ENCODE measurements at places on chromosomes 13 and 19.
A peak's percentile ranks its signal among the peaks of the same experiment; 100 is the strongest.

DNA sequence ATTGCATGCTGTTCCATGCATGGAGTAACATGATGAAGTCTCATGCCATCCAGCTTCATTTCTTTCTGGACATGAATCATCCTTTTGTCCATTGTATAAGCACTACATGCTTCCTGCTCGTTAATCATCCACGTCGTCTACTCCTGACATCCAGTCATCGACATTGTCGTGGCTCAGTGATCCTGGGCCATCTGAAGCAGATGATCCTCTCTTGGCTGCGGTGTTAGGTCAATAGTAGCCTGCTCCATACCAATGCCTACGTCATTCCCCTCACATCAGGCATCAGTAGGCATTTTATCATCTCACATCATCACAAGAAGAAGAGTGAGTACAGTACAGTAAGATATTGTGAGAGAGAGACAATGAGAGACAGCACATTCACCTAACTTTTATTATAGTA lies 7.9 kb upstream of the MYO16 start:
- DNase-seq = peak; percentile 80

DNA sequence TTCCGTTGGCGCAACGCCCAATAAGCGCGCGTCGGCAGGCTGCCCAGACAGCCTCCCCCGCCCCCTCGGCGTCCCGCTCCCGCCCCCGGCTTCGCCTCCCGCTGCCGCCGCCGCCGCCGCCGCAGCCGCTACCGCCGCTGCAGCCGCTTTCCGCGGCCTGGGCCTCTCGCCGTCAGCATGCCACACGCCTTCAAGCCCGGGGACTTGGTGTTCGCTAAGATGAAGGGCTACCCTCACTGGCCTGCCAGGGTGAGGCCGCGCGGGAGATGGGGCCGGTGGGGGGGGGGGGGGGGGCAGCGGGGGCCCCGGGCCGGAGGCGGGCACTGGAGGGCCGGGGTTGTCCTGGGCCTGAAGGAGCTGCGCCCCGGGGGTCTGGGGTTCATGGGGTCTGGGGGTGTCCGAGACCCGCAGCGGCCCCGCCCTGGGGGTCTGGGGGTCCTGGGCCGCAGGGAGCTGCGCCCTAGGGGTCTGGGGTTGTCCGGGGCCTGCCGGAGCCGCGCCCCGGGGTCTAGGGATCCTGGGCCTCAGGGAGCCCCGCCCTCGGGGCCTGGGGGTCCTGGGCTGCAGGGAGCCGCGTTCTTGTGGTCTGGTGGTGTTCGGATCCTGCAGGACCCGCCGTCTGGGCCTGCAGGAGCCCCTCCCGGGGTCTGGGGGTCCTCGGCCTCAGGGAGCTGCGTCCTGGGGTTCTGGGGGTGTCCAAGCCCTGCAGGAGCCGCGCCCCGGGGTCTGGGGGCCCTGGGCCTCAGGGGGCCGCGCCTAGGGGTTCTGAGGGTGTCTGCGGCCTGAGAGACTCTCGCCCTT lies at the start of gene HDGFL2:
HDGFL2 (plus strand) TSS at position 124 of the 801 bp plus-strand sequence; CDS start at position 178, 54 bp downstream.
- no peak for DNase-seq

- DNase-seq = no peak
Measured at GRCh38 chr19:31120952-31121351, 228.3 kb downstream of the TSHZ3 start.

DNA sequence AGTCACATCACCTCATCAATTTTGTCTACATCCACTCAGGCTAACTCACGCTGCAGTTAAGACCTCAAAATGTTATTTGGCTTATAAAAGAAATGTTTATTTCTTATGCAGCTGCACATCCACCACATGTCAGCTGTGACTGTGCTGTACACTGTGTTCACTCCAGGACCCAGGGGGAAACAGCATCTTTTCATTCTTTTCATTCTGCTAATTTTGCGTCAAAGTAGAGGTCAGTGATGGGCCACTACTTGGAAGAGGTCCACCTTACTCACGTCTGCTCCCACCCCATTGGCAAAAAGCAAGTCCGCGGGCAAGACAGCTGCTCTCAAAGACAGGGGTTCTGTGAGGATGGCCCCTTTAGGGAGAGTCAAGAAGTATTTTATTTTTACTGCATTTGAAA lies 4.5 kb upstream of the DCT start:
- no peak for DNase-seq

- no peak for DNase-seq
Measured at GRCh38 chr13:73307481-73307880, 248.7 kb downstream of the KLF5 start.
